ENCODE measurements at places on chromosomes 12 and 14. TPM values are rescaled to one million over a fixed set of nuclear protein-coding genes. Genes with fewer than 3 reads are reported as not detected.

The RIPK3 gene
- 10.3 TPM for total RNA-seq

The ISM2 gene
- not detected for total RNA-seq

The E2F7 gene
- not detected for total RNA-seq

The KIF26A gene
- total RNA-seq, result 0.51 TPM

The TSHR gene
- total RNA-seq, result not detected

The ADAM21 gene
- total RNA-seq, result not detected

The LIMA1 gene
- 256 TPM for total RNA-seq

The PPM1H gene
- total RNA-seq, result 1.5 TPM

The RTL1 gene
- not detected for total RNA-seq

The NR1H4 gene
- not detected for total RNA-seq

The GLI1 gene
- total RNA-seq, result 1.5 TPM

The CEP290 gene
- total RNA-seq, result 24.0 TPM

The ASCL1 gene
- total RNA-seq, result not detected

The INSM2 gene
- total RNA-seq, result not detected

The SMCO3 gene
- total RNA-seq, result not detected

The ARHGAP9 gene
- total RNA-seq, result 23.6 TPM

The PAWR gene
- total RNA-seq, result 32.2 TPM

The LYSET gene
- 24.5 TPM for total RNA-seq

The KLRC2 gene
- not detected for total RNA-seq

The RNU7-1 gene
- total RNA-seq, result not detected

The TAS2R20 gene
- total RNA-seq, result 6.2 TPM

The DYRK4 gene
- total RNA-seq, result 15.3 TPM

The FAM90A1 gene
- not detected for total RNA-seq

The KRT72 gene
- total RNA-seq, result not detected

The RAPGEF3 gene
- 41.7 TPM for total RNA-seq

The BBOF1 gene
- 5.7 TPM for total RNA-seq

The MUCL1 gene
- total RNA-seq, result not detected

The SERPINA12 gene
- total RNA-seq, result not detected

The PLEK2 gene
- 1.8 TPM for total RNA-seq
